Dermis blood vessel endothelial cell (primary cell): ENCODE measurements at places on chromosomes 1 and 21. TPM values are rescaled to one million over a fixed set of nuclear protein-coding genes. Genes with fewer than 3 reads are reported as not detected.
A peak's percentile ranks its signal among the peaks of the same experiment; 100 is the strongest.

- peak; percentile 39 for DNase-seq
Measured at GRCh38 chr1:201552941-201553351, 14.0 kb downstream of the NAV1 start.

GRCh38 chr1:185646202-185646683 is 87.9 kb upstream of the HMCN1 start:
- DNase-seq, result peak; percentile 98

Gene FHAD1
- total RNA-seq, result under 0.01 and 0.23 TPM in 2 replicates

Gene CA6
- total RNA-seq, result not detected in 2 replicates

Gene CFHR1
- total RNA-seq, result not detected in 2 replicates
